ENCODE measurements at places on chromosomes 11 and 22. TPM values are rescaled to one million over a fixed set of nuclear protein-coding genes. Genes with fewer than 3 reads are reported as not detected.

DNA sequence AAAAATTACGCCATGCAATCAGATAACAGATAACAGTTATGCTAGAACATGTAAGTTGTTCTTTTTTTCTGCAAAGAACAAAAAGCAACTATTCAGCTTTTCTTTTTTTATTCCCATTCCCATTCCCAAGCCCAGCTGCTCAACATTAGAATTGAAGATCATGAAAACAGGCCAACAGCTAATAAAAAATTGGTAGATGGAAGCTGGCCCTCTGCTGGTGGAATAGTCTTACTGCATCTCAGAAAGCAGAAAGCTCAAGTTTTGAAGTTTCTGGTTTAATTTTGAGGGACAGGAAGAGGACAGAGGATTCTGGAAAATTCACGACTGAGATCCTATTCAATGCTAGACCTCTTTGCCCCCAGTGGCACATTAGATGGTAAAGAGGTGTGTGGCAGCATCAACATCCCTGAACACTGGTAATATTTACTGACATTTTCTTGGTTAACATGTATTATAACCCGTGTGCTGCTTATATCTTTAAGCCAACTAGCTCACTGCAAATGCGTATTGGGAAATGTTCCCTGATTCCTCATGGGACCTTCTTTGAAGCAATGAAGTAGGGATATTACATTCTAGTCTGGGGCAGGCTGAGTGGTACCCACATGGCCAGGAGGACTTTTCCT lies 591.2 kb downstream of the OPCML start:
- no peak overlapping the region for H3K27ac ChIP-seq
- H3K36me3 ChIP-seq, result no peaks in the 10 kb centered on the region
- no peak overlapping the region for H3K4me3 ChIP-seq
- no peaks in the 10 kb centered on the region for H3K4me1 ChIP-seq

DNA sequence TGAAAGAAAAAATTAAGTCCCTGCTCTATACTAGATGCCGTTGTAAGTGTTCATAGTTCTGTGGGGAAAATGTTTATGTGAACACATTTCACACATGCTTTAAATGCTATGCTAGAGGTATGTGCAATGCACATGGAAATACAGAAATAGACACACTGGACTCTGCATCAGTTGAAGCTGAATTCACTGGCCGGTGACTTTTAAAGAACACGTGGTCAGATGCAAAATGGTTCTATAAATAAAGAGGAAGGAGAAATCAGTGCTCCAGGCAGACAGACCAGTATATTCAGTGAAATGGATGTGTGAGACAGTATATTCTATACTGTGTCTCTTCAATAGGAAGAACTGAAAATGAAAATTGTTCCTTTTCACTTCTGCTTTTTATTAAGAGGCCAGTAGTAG lies 29.9 kb downstream of the TRPC6 start:
- H3K4me1 ChIP-seq, result no peaks in the 10 kb centered on the region
- no peak for DNase-seq
- no peaks in the 10 kb centered on the region for H3K27me3 ChIP-seq
- H3K27ac ChIP-seq, result no peak overlapping the region

Gene CHADL
- total RNA-seq, result 2.5 TPM

- H3K4me3 ChIP-seq, result no peak overlapping the region
- DNase-seq, result no peak
- H3K4me1 ChIP-seq, result no peaks in the 10 kb centered on the region
- H3K27ac ChIP-seq, result no peak overlapping the region
These were observed 1.3 kb downstream of the OR52D1 start for GRCh38 chr11:5489576-5490357.

GRCh38 chr11:130882138-130882551 lies 34.1 kb downstream of the SNX19 start:
- no peaks in the 10 kb centered on the region for H3K27me3 ChIP-seq
- no peaks in the 10 kb centered on the region for H3K4me1 ChIP-seq
- no peak overlapping the region for H3K4me3 ChIP-seq
- no peak overlapping the region for H3K27ac ChIP-seq
- no peak for DNase-seq
- H3K36me3 ChIP-seq, result no peaks in the 10 kb centered on the region

DNA sequence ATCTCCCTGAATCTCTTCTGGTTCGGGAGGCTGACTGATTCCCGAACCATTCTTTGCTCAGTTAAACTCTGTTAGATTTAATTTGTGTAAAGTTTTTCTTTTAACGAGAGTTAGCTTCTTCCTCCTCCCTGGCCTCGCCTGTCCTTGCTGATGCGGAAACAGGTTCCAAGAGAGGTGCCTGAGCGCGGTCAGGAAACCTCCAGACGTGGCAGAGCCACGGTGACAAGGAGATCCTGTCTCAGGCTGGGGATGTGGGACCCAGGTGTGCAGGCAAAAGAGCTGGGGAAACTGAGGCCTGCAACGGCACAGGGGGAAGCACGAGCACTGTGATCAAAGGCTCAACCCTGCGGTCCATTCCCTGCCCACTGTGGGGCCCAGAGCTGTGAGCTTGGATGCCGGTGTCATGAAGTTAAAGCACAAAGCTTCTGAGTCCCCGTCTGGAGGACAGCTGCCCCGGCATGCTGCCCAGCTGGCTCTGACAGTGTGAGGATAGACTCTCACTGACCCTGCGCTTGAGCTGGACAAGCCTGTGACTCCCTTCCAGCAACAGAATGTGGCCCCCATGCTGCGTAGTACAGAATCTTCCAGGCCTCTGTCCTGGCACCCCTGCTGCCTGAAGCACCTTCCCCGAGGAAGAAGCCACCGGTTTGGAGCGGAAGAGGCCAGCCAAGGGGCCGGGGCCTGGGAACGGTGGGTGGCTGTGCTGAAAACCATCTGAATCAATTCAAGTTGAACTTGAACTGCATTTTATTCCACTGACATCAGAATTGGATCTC lies 960.6 kb downstream of the BRD1 start:
- H3K4me3 ChIP-seq, result no peak overlapping the region
- no peaks in the 10 kb centered on the region for H3K36me3 ChIP-seq
- no peaks in the 10 kb centered on the region for H3K4me1 ChIP-seq
- DNase-seq, result no peak

DNA sequence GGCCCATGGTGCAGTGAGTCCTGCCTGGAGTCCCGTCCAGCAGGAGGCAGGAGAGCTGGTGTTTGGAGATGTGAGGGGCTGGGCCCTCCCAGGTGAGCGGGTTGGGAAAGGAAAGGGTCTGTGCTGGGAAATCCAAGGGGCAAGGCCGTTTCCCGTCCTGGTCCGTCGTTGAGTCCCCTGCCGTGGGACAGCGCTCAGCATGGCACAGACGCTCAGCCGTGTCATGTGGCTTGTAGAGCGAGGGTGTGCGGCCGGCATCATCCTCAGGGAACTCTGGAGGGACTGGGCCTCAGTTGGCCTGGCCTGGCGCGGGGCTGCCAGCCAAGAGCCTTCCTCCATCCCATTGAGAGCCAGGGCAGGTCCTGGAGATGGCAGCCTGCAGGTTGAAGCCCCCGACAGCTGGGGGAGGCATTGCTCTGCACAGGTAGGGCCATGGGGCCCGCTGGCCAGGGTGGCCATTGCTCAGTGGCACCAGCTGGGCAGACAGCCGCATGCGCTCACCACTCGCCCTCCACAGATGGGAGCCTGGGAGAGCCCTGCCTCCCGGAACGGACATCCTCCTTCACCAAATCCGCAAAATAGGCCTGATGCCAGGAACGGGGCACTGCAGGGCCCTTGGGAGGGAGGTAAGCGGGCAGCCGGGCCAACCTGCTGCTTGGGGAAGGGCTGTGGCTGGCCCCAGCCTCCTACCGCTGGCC lies 28.7 kb downstream of the KCNQ1 start:
- H3K4me3 ChIP-seq, result no peak overlapping the region
- no peak for DNase-seq
- no peaks in the 10 kb centered on the region for H3K27me3 ChIP-seq
- no peaks in the 10 kb centered on the region for H3K4me1 ChIP-seq

DNA sequence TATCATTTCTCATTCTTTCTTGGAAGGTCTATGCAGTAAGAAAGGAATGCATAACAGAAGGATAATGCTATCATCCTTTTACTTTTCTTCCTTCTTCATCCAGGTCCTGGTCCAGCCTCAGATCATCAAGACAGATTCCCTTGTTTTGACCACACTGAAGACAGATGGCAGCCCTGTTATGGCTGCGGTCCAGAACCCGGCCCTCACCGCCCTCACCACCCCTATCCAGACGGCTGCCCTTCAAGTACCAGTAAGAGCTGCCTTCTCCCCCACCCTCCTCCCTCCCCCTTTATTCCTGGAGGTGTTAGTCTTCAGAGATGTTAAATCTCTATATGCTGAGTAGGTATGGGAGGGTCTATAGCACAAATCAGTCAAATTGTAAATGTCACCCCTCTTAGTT lies 37.9 kb downstream of the SREBF2 start:
- H3K4me3 ChIP-seq, result no peak overlapping the region
- H3K27ac ChIP-seq, result no peak overlapping the region
- no peak for DNase-seq

DNA sequence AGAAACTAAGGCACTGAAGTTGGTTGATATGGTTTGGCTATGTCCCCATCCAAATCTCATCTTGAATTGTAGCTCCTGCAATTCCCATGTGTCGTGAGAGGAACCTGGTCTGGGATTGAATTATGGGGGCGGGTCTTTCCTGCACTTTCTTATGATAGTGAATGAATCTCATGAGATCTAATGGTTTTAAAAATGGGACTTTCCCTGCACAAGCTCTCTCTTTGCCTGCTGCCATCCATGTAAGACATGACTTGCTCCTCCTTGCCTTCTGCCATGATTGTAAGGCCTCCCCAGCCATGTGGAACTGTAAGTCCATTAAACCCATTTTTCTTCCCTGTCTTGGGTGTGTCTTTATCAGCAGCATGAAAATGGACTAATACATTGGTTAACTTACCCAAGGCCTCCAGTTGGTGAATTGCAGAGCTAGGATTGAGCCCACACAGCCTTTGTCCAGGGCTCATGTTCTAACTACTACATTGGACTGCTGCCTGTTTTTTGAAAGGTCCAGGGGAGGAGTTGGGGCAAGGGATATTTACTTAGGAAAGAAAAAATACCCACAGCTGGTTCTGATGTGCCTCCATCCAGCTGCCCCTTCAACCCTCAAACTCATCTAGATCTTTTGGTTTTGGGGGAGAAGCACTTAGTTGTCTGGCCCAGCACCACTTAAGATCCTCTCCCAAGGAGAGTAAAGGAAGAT lies 107.8 kb upstream of the NAV2 start:
- H3K27me3 ChIP-seq, result no peaks in the 10 kb centered on the region
- DNase-seq, result no peak
- no peaks in the 10 kb centered on the region for H3K4me1 ChIP-seq
- H3K4me3 ChIP-seq, result no peak overlapping the region

DNA sequence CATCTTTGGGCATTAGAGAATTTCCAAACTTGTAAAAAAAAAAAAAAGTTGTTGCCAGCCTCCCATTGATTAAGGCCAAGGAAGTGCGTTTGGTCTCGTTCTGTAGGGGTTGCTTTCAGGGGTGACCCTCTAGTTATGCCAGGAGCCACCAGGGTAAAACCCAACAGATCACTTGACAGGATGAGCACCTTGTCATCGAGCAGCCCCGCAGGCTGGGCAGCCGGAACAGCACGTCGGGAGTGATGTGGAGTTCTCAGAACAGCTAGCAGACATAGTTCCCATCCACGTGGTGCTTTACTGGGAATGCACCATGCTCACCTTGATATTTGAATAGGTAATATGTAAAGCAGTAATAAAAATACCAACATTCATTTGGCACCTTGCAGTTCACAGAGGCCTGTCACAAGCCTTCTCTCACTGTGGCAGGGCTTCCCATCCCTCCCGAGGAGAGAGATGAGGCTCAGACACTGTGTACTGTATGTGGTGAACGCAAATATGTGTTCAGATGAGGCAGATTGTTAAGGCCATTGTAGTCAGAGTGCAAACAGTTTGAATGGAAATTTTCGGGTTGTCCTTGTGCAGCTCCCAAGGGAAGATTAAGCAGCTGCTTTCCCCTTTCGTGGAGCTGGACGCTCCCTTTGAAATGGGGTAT lies 70.9 kb upstream of the SORL1-AS1 start:
- no peak for DNase-seq
- H3K27me3 ChIP-seq, result no peaks in the 10 kb centered on the region
- peaks cover 4% of the 10 kb centered on the region for H3K4me1 ChIP-seq
- no peak overlapping the region for H3K4me3 ChIP-seq

DNA sequence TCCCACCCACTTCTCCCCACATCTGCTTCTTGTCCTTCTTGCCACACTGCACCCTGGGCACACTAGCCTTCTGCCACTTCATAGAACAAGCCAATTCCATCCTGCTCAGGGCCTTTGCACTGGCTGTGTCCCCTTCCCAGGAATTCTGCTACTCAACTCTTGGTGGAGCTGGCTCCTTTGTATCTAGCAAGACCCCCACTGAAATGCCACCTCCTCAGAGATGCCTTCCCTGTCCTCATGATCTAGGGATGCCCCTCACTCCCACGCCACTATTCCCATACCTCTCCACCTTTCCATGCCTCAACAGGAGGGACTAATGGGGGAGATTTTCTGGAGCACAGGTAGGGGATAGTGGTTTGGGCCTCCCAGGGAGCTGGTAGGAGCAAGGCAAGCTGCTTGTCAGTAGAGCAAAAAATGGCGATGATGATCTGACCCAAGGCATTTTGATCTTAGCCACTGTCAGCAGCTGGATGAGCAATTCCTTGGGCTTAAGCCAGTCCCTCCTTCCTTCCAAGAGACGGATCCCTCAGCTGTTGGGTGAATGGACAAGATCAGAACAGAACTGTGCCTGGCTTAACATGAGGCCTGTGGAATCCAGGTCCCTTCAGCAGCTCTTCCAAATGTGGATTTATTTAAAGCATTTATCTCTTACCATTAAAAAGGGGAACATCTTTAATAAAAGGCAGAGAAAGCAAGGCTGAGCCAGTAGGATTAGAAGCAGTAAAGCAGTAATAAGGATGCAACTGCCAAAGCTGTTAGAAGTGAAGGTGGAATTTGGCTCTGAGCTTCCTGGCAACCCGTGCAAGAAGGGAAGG lies 4.0 kb upstream of the PRDM11 start:
- H3K4me3 ChIP-seq, result no peak overlapping the region
- H3K36me3 ChIP-seq, result no peaks in the 10 kb centered on the region
- no peak for DNase-seq
- no peak overlapping the region for H3K27ac ChIP-seq
- H3K4me1 ChIP-seq, result peaks cover 4% of the 10 kb centered on the region
- peaks cover 13% of the 10 kb centered on the region for H3K27me3 ChIP-seq

- H3K27ac ChIP-seq, result no peak overlapping the region
- H3K4me1 ChIP-seq, result no peaks in the 10 kb centered on the region
- no peaks in the 10 kb centered on the region for H3K36me3 ChIP-seq
- DNase-seq, result no peak
- no peaks in the 10 kb centered on the region for H3K27me3 ChIP-seq
These were observed 330.4 kb downstream of the BRD1 start for GRCh38 chr22:49497266-49497665.

Gene KLHL35
- total RNA-seq, result 1.4 TPM

- H3K27me3 ChIP-seq, result no peaks in the 10 kb centered on the region
- no peak overlapping the region for H3K4me3 ChIP-seq
- DNase-seq, result no peak
- H3K4me1 ChIP-seq, result no peaks in the 10 kb centered on the region
These were observed 565.0 kb downstream of the TMEM135 start for GRCh38 chr11:87602776-87603175.
